ENCODE measurements at places on chromosomes 12 and 14. TPM values are rescaled to one million over a fixed set of nuclear protein-coding genes. Genes with fewer than 3 reads are reported as not detected.

Gene PRKD1
- total RNA-seq: not detected

Gene KITLG
- total RNA-seq: 0.49 TPM

Gene GNB3
- total RNA-seq: 0.78 TPM

Gene CCDC175
- total RNA-seq: not detected

Gene KRT76
- total RNA-seq: not detected

Gene SALL2
- total RNA-seq: 2.6 TPM

Gene RTN1
- 0.13 TPM for total RNA-seq

Gene ASIC1
- 6.4 TPM for total RNA-seq

Gene GLIPR1L1
- not detected for total RNA-seq

Gene TMBIM4
- total RNA-seq: 60.0 TPM

Gene OR4K13
- total RNA-seq: not detected

GRCh38 chr14:88346048-88346639 lies 23.1 kb upstream of the KCNK10 start:
- no peak overlapping the region for H3K27ac ChIP-seq
- no peak overlapping the region for H3K4me3 ChIP-seq
- no peaks in the 10 kb centered on the region for H3K36me3 ChIP-seq
- H3K27me3 ChIP-seq: no peaks in the 10 kb centered on the region

GRCh38 chr14:99576304-99576703 lies 27.7 kb downstream of the CCDC85C start:
- no peaks in the 10 kb centered on the region for H3K27me3 ChIP-seq
- DNase-seq: no peak
- no peaks in the 10 kb centered on the region for H3K36me3 ChIP-seq
- H3K27ac ChIP-seq: no peak overlapping the region
- H3K4me3 ChIP-seq: no peak overlapping the region

DNA sequence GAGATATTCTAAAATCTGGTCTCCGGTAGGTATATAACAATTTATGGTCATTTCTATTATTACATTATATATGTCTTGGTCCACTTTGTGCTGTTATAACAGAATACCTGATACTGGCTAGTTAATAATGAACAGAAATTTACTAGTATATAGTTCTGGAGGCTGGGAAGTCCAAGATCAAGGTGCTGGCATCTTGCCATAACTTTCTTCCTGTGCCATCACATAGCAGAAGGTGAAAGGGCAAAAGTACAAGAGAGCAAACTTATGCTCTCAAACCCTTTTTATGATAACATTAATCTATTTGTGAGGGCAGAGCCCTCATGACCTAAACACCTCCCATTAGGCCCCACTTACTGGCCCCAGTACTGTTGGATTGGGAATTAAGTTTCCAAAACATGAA lies 17.9 kb upstream of the BATF start:
- H3K4me3 ChIP-seq: no peak overlapping the region
- no peaks in the 10 kb centered on the region for H3K4me1 ChIP-seq
- H3K27me3 ChIP-seq: no peaks in the 10 kb centered on the region

DNA sequence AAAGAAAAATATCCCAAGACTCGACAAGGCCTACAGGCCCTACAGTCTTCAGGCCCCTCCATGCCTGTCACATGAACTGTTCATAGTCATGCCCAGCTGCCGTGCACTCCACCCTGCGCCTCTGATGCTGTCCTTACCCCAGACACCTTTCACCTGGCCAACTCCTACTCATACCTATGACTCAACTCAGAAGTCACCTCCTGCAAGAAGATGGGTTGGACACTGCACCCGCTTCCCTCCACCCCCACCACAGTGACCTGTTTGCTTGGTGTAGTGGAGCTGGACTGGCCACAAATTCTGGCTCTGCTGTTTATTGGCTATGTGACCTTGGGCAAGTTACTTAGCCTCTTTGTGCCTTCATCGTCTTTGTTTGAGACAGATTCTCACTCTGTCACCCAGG lies 56.2 kb downstream of the PHETA1 start:
- no peaks in the 10 kb centered on the region for H3K36me3 ChIP-seq
- peaks cover 4% of the 10 kb centered on the region for H3K4me1 ChIP-seq
- H3K4me3 ChIP-seq: no peak overlapping the region

DNA sequence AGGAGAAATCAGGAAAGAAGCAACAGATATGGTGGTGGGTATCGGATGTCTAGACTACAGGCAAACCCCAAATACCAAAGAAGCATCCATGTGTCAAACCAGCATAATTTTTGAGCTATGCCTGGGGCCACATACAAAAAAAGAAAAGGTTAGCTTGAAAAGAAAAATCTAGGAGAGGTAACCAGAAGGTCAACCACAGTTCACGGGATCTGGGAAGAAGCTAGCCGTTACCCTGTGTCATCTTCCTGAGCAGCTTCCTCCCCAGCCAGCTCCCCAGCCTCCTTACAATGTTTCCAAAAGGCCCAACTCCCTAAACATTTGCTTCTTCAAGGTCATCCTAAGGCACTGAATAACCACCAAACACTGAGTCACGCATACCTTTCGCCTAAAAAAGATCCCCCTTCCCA lies 3.1 kb downstream of the SINHCAF start:
- no peaks in the 10 kb centered on the region for H3K36me3 ChIP-seq
- H3K4me3 ChIP-seq: peak overlapping the region; percentile 81
- H3K4me1 ChIP-seq: peaks cover 52% of the 10 kb centered on the region

- no peaks in the 10 kb centered on the region for H3K27me3 ChIP-seq
- peaks cover 4% of the 10 kb centered on the region for H3K36me3 ChIP-seq
- no peaks in the 10 kb centered on the region for H3K4me1 ChIP-seq
- H3K4me3 ChIP-seq: no peak overlapping the region
- DNase-seq: no peak
- no peak overlapping the region for H3K27ac ChIP-seq
These were observed 143.5 kb downstream of the SSPN start for GRCh38 chr12:26338586-26339572.

DNA sequence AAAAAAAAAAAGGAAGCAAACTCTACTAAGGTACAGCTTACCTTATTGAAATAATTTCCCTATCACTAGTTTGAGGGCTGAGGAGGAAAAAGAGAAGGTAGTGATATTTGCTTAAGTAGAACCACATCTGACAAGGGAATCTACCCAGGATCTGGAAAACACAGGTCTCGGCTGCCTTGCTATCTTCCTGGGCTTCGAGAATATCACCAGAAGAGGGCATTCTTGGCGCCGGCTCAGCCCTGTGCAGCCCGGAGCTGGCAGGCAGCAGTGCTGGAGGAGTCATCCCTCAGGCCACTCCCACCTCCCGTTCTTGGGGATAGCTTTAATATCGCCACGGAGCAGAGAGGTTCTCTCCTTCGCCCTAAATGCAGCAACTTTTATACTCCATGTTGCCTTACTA lies 1181.2 kb downstream of the VRK1 start:
- no peaks in the 10 kb centered on the region for H3K27me3 ChIP-seq
- H3K36me3 ChIP-seq: no peaks in the 10 kb centered on the region
- DNase-seq: peak; percentile 56
- H3K4me3 ChIP-seq: peak overlapping the region; percentile 56
- peaks cover 53% of the 10 kb centered on the region for H3K4me1 ChIP-seq

- DNase-seq: no peak
- no peaks in the 10 kb centered on the region for H3K36me3 ChIP-seq
- H3K27me3 ChIP-seq: no peaks in the 10 kb centered on the region
These were observed 93.5 kb upstream of the ETV6 start for GRCh38 chr12:11555743-11556625.

- no peak for DNase-seq
- no peaks in the 10 kb centered on the region for H3K27me3 ChIP-seq
- H3K36me3 ChIP-seq: no peaks in the 10 kb centered on the region
- H3K4me3 ChIP-seq: no peak overlapping the region
- H3K27ac ChIP-seq: no peak overlapping the region
These were observed 38.6 kb downstream of the SPTSSA start for GRCh38 chr14:34423445-34423844.

- H3K4me3 ChIP-seq: no peak overlapping the region
- no peaks in the 10 kb centered on the region for H3K36me3 ChIP-seq
- H3K27ac ChIP-seq: no peak overlapping the region
- DNase-seq: no peak
- no peaks in the 10 kb centered on the region for H3K27me3 ChIP-seq
These were observed 47.7 kb downstream of the PPHLN1 start for GRCh38 chr12:42373669-42374068.

GRCh38 chr12:130026608-130027176 lies 122.9 kb upstream of the TMEM132D start:
- no peak for DNase-seq
- H3K27me3 ChIP-seq: no peaks in the 10 kb centered on the region
- H3K4me1 ChIP-seq: no peaks in the 10 kb centered on the region
- H3K27ac ChIP-seq: no peak overlapping the region
- H3K4me3 ChIP-seq: no peak overlapping the region

DNA sequence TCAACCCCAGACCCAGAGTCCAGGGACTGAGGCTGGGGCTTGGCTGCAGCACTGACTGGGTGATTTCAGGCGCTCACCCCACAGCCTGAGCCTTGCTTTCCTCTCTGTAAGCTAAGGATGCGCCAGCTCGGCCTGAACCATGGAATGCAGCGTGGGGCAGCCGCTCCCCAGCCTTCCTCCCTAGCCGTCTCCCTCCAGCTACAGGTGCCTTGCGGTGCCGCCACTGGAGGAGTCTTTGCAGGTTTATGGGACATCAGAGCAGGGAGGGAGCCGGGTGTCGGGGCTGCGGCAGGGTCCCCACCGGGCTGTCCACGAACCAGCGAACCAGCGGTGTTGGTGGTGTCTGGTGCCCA lies 19.4 kb downstream of the PPP2R5C start:
- H3K36me3 ChIP-seq: no peaks in the 10 kb centered on the region
- no peaks in the 10 kb centered on the region for H3K27me3 ChIP-seq
- no peak overlapping the region for H3K27ac ChIP-seq
- H3K4me3 ChIP-seq: peak overlapping the region; percentile 26

DNA sequence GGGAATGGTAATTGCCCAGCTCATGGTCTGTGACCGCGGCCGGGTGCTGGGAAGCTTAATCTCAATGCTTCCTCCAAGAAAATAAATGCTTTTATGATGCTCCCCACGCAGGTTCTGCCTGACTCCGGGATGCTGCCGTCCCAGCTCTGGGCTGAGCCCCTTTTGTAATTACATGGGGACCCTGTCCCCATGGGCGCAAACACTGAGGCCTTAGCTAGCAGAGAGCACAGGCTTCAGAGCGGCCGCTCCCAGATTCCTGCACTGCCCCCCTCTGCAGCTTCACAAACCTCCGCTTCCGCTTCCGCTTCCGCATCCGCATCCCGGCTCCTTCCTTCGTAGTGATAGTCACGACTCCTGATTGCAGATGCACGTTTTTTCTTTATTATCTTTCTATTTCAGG lies 129.5 kb downstream of the KIF26A start:
- H3K4me3 ChIP-seq: no peak overlapping the region
- no peak for DNase-seq
- no peaks in the 10 kb centered on the region for H3K36me3 ChIP-seq
- H3K27me3 ChIP-seq: no peaks in the 10 kb centered on the region
- H3K27ac ChIP-seq: no peak overlapping the region
- H3K4me1 ChIP-seq: no peaks in the 10 kb centered on the region

DNA sequence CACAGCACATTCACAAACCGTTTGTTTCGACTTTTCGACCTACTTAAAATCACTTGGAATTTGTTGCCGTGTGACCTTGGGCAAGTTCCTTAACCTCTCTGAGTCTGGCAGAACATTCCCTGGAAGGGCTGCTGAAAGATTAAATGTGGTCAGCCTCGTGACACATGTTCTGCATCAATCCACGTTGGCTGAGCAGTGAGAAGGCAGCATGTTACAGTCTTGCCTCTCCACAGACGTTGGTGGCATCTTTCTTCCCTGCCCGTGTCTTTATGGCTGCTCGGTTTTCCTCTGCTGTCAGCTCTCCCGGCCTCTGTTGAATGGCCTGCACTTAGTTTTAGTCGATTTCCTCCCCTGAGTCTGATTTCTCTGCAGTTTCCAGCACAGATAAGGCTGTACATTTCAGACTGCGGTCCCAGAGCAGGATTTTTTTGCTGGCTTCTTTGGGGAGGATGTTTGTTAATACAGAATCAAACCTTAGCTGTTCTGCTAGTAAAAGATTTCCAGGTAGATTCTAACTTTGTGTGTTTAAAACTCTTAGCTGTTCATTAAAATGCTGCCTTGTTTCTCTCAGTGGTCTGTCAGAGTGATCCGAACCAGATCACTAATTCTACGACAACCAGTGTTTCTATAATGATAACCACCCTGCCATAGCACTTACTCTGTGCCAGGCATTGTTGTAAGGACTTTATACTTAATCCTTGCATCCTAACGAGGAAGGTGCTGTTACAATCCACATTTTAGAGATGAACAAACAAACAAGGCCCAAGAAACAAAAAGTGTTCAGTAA lies 217.1 kb downstream of the CHST11 start:
- H3K27me3 ChIP-seq: no peaks in the 10 kb centered on the region
- H3K4me3 ChIP-seq: no peak overlapping the region
- H3K36me3 ChIP-seq: no peaks in the 10 kb centered on the region
- no peak overlapping the region for H3K27ac ChIP-seq
- DNase-seq: no peak
- peaks cover 37% of the 10 kb centered on the region for H3K4me1 ChIP-seq

DNA sequence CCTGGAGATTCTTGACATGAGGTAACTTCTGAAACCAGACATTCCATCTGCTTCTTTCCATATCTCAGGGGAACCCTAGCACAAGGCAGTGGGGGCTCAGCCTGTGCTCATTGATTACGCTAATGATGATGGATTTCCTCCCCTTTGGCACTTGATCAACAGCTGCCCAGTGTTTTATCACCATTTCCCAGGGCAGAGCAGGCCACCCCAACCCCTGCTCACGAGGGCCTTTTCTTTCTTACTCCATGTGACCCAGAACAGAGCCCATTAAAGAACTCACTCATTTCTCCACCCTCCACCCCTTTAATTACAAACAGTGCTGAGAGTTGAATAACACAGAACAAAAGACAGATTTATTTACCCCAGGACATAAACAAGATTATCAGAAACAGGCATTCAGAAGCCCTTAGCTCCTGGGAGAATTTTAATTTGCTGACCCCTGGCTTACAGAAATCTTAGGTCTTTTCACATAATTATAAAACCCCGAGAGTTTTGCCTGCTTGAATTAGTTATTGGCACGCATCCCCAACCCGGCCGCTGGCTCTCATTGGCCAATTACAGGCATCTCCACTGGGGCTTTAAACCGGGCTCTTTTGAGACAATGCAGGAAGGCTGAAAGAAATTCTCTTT lies 32.0 kb upstream of the CCDC60 start:
- H3K27me3 ChIP-seq: no peaks in the 10 kb centered on the region
- DNase-seq: no peak
- H3K4me1 ChIP-seq: no peaks in the 10 kb centered on the region
- no peak overlapping the region for H3K4me3 ChIP-seq

DNA sequence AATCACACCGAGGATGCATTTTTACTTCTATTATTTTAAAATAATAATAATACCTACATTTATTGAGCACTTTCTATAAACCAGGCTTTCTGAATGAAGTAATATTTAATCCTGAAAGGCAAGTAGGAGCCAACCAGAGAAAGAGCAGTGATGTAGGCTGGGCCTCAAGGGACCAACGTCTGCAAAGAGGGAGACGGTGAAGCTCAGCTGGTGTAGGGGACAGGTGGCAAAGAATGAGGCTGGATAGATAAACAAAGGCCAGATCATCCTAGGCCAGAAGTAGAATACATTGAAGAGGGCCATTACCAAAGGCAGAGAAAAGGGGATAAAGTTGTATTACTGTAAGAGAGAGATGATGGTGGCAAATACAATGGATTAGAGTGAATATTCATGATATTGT lies 810 bp upstream of the TMBIM4 start:
- peaks cover 5% of the 10 kb centered on the region for H3K36me3 ChIP-seq
- peaks cover 18% of the 10 kb centered on the region for H3K4me1 ChIP-seq
- peak overlapping the region; percentile 97 for H3K4me3 ChIP-seq
- no peak for DNase-seq
- no peaks in the 10 kb centered on the region for H3K27me3 ChIP-seq

GRCh38 chr12:6328945-6329702 lies 12.8 kb downstream of the TNFRSF1A start:
- H3K27ac ChIP-seq: no peak overlapping the region
- no peak overlapping the region for H3K4me3 ChIP-seq
- no peak for DNase-seq
- peaks cover 32% of the 10 kb centered on the region for H3K4me1 ChIP-seq
- H3K36me3 ChIP-seq: peaks cover 58% of the 10 kb centered on the region
- no peaks in the 10 kb centered on the region for H3K27me3 ChIP-seq
